ENCODE measurements at places on chromosomes 7 and 10. TPM values are rescaled to one million over a fixed set of nuclear protein-coding genes. Genes with fewer than 3 reads are reported as not detected.
A peak's percentile ranks its signal among the peaks of the same experiment; 100 is the strongest.

MYH16 gene
- polyA plus RNA-seq: not detected

- H3K27ac ChIP-seq: peak overlapping the region; percentile 99
- H3K4me1 ChIP-seq: peaks cover 29% of the 10 kb centered on the region
- H3K36me3 ChIP-seq: no peaks in the 10 kb centered on the region
- H3K27me3 ChIP-seq: no peaks in the 10 kb centered on the region
- peak overlapping the region; percentile 8 for H3K4me3 ChIP-seq
- peak; percentile 75 for DNase-seq
These were observed 4.4 kb upstream of the ARID5B start for GRCh38 chr10:61896854-61897661.

MGAM2 gene
- 1.6 TPM for polyA plus RNA-seq

PAPSS2 gene
- polyA plus RNA-seq: 38.3 TPM

Measured in hepatocyte (in vitro differentiated cells).